Stimulated activated CD4-positive, alpha-beta T cell treated with anti-CD3 and anti-CD28 coated beads, Interleukin-15, amount 100 ng/mL, for 1 hour (primary cell): ENCODE measurements at places on chromosomes 3 and 15.

DNA sequence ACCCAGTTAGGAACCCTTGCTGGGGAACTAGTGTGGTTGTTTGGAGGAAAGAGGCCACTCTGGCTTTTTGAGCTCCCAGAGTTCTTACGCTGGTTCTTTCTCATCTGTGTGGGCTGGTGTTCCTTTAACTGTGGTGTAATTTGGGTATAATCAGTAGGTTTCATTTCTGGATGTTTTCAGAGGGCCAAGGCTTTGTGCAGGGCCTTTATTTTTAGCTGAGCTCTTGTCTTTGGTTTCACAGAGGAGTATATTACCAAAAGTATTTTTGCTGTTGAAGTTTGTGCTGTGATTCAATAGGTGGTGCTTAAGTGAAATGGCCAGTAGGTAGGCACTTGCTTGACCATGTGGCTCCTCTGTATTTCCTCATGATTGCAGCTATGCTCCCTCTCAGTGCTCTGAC, 357.9 kb downstream of the KCNH8 start:
- no peak for DNase-seq

- DNase-seq: no peak
These were observed 53.4 kb upstream of the EIF5A2 start for GRCh38 chr3:170961616-170962400.

DNA sequence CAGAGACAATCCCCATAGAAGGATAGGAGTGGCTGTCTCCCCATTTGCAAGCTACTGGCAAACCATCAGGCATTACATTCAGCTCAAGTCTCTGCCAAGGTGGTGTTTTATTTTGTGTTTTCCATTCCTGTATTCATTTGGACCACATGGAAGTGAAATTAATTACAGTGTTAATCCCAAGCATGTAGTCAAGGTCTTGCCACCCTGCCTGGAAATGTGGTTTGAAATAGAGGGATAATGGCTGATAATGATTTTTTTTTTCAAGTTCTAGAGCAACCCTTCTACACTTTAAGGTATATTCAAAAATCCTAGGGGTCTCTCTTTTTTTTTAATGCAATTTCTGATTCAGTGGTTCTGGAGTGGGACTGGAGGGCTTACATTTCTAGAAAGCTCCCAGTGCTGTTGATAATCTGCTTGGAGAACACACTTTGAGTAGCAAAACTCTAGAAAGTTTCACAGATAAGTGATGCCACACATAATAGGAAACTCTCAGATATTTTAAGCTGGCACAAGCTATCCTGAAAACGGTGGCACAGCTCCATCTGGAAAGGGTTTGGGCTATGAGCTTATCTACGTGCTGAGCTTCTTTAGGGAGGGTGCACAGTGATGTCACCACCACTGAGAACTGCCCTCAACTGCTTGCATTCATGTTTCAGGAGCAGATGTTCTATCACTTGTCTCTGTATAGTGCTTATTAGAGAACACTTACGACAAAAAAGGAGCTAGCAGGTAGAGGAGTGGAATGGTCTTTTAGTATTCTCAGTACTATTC, 140.1 kb upstream of the IL12A start:
- DNase-seq: no peak

- DNase-seq: no peak
These were observed 49.1 kb downstream of the FBN1 start for GRCh38 chr15:48596415-48596814.

DNA sequence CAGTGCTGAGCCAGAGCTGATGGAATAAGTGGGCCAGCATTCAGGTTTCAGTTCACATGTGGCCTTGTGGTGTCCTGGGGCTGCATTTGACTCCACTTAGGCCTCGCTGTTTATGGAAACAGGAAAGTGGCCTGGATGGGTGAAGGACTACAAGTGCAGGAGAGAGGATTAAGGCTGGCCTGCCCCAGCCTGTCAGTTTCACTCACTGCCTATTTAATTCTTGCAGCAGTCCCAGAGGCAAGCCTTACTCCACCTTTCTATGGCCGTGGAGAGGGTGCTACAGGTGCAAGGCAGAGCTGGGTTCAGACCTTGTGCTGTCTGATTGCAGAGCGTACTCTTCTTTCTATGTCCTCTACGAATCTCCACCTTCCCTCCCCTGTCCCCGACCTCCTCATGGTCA, 37.7 kb downstream of the ABHD17C start:
- DNase-seq: no peak
